Occipital lobe (tissue), 3 donors: ENCODE measurements at places on chromosomes 13 and 19. TPM values are rescaled to one million over a fixed set of nuclear protein-coding genes. Genes with fewer than 3 reads are reported as not detected.

SIX5 gene
- total RNA-seq, result 1.2 TPM

VSTM2B gene
- total RNA-seq, result 12.3 TPM

ZNF724 gene
- 24.8 TPM for total RNA-seq

C19orf85 gene
- total RNA-seq, result not detected

GPR12 gene
- 34.8 TPM for total RNA-seq

AMH gene
- total RNA-seq, result not detected

ZNF429 gene
- total RNA-seq, result 25.9 TPM

SMAD9 gene
- total RNA-seq, result 20.1 TPM

PDS5B gene
- total RNA-seq, result 166 TPM

DNA sequence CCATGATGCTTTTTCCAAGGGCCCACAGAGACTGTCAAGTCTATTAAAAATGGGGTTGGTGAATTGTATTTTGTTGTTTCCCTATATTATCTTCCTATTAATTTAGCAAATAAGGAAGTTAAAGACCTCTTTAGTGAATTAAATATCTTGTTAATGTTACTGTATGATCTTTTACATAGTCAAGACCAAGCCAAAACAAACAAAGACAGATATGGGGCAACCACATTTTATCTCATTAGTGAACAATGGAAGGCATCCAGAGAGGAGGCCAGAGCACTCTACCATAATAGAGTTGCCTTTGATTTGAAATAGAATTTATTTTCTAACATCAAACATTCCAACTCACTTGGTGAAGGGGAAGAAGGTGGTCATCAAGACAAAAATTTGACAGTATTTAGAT is 169.4 kb downstream of the B3GLCT start:
- no peak for DNase-seq

- no peak for DNase-seq
These were observed 304.6 kb upstream of the SLC10A2 start for GRCh38 chr13:103370790-103371189.

- DNase-seq, result no peak
These were observed 26.5 kb downstream of the C19orf47 start for GRCh38 chr19:40321566-40322270.

DNA sequence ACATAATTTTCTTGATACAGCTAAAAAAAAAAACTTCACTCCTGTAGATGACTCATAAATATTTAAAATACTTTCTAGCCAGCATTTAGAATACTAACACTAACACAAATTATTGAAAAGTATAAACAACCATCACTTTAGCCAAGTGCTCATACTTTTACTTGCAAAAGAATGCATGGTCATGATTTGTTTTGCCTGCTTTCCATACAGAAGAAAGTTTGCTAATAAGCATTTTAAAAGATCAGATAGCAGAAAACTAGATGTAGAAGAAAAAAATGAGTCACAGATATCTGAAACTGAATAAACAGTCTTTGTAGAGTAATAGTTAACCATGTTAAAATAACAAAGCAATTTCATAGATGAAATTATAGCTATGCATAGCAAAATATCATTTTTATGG is 2280.4 kb upstream of the PCDH20 start:
- DNase-seq, result no peak

- no peak for DNase-seq
These were observed 1104.9 kb upstream of the SLC10A2 start for GRCh38 chr13:104170980-104171555.

DNA sequence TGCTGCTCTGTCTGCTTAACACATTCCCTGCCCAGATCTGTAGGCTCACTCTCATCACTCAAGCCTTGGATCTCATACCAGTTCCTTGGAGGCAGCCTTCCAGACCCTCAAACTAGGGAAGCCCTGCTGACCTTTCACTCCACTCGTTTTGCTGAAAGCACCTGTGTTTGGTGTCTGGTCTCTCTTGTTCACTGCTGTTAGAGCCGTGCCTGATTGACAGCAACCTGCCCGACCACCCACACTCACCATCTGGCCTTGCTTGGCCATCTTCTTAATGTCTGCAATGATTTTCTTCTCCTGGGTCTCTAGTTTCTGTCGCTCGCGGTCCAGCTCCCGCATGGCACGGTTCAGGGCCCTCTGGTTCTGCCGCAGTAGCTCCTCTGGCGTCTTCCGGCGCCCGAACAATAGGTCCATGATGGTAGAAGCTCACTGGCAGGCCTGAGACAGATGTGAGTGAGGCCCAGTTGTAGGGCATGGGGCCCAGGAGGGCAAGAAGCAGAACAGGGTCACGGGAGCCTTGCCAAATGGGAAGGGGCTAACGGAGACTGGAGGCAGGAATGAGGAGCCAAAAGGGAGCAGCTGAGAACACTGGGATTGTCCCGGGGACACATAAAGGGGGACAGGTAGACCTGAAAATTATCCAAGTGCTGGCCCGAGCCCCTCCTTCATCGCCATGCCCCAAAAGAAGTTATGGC is 959 bp downstream of the CHMP2A start:
- DNase-seq, result no peak

DNA sequence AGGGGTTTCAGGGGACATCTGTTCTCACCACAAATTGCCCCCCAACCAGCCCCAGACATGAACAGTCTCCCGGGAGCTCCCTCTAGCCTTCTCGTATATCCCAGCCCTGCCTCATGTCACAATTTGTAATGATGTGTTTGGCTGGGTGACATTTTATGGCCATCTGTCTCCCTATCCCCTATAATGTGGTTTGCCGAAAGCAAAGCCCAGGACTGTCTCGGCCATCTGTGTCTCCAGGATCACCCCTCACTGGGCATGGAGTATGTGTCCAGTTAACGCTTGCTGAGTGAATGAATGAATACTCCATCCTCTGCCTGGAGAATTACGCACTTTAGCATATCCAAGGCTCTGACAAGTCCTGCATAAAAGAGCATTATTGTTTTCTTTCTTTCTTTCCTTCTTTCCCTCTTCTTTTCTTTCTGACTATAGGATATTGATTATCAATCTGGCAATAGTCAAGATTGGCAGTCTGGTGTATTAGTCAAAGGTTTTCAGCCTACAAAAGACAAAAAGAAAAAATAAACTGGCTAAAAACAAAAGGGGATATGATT is 15.1 kb downstream of the HPN start:
- no peak for DNase-seq

GRCh38 chr13:72185776-72186175 is 318.8 kb upstream of the DACH1 start:
- DNase-seq, result no peak

- no peak for DNase-seq
These were observed 109.8 kb downstream of the CACNA1A start for GRCh38 chr19:13396250-13397080.

DNA sequence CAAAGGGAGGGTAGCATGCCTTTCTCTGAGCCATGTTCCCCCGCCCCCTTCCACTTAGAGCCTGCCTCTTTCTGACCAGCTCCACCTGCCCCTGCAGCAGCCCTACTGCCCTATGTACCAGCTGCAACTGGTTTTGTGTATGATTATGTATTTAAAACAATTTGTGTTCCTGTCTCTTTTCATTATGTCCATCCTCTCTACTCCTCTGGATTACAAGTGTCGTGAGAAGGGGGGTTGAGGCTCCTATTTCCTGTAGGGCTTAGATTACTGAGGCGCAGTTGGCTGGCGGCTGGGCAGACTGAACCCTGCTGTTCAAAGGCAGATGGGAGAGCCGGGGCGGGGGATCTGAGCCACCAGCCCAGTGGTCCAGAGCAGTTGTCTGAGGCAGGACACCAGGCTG is 213.3 kb downstream of the KCNRG start:
- DNase-seq, result no peak

DNA sequence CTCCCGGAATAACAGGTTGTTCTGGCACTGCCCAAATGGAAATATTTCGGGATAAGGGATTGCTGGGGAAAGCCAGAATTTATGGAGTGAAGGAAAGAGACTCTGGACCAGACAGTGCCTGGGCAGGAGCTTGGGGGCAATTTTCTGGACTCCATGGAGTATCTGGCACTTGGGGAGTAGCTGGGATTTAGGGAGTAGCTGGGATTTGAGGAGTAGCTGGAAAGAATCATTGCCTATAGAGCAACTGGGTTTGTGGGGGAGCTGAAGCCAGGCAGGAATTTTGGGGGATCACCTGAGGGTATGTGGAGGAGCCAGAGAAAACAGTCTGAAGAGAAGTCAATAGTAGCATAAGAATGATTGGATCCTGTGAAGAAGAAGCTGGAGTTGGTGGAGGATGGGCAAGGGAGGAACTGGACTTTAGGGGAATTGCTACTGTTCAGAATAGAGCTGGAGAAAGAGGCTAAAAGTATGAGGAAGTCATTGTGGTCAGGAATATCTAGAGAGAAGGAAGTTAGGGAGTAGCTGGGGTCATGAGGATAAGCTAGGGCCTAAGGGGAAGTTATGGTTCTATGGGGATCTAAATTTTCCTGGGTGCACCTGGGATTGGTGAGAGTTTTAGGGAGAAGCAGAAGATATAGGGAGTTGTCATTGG is 14.8 kb downstream of the FSD1 start:
- no peak for DNase-seq

DNA sequence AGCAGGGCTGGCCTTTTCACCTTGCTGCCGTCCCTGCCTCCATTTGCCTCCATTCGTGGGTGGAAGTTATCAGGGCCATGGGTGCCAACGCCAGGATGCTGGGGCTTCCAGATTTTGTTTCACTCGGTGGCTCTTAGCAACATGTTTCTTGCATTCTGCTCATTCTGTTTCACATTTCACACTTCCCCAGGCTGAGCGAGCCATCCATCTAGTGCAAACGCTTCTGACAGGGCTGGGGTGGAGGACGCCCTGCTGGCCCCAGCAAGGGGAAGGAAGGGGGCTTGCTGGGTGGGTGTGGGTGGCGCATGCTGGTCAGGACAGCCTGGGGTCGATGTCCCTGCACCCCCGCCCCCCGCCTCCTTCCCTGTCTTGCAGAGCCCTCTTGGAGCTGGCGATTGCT is 165.2 kb downstream of the URI1 start:
- no peak for DNase-seq

DNA sequence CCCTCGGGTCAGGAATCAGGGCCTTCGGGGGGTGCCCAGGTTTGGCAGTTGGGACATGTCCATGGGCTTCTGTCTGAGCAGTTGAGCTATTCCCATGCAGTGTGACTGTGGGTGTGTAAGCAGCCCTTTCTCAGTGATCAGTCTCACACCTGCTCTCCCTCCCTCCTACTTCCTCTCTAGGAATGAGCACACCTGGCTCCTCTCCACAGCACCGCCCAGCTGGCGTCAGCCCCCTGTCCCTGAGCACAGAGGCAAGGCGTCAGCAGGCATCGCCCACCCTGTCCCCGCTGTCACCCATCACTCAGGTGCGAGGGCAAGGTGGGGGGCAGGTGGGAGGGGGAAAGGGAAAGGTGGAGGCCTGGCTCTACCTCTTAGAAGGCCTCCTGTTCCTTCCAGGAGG is 25.9 kb downstream of the COMP start:
- no peak for DNase-seq

- no peak for DNase-seq
These were observed 57.7 kb upstream of the TUBA3C start for GRCh38 chr13:19239114-19239860.

GRCh38 chr19:47741544-47742140 is 3.7 kb upstream of the NOP53 start:
- DNase-seq, result no peak

- no peak for DNase-seq
These were observed 57.6 kb upstream of the ZNF507 start for GRCh38 chr19:32287811-32288227.

GRCh38 chr13:27269114-27269665 is 1.4 kb upstream of the RASL11A start:
- DNase-seq, result no peak
